HepG2 (cell line): ENCODE measurements at places on chromosomes 2 and 18. TPM values are rescaled to one million over a fixed set of nuclear protein-coding genes. Genes with fewer than 3 reads are reported as not detected.

POTEI gene
- 0.29 and 0.33 TPM in 2 replicates for polyA plus RNA-seq

MZT2A gene
- polyA plus RNA-seq: 205 and 221 TPM in 2 replicates

SNORC gene
- 59.1 and 62.9 TPM in 2 replicates for polyA plus RNA-seq

GULP1 gene
- polyA plus RNA-seq: 0.05 and 0.15 TPM in 2 replicates

FIGN gene
- polyA plus RNA-seq: 5.3 and 6.7 TPM in 2 replicates

PER2 gene
- 5.1 TPM in 2 replicates for polyA plus RNA-seq

LYPD6 gene
- polyA plus RNA-seq: 0.01 TPM in 1 of 2 replicates, not detected in the other

SERPINB7 gene
- not detected in 2 replicates for polyA plus RNA-seq

ZNF236 gene
- polyA plus RNA-seq: 3.0 and 3.4 TPM in 2 replicates

FAM237A gene
- not detected in 2 replicates for polyA plus RNA-seq

XDH gene
- not detected in 2 replicates for polyA plus RNA-seq
